ENCODE measurements at places on chromosomes 4 and X.

DNA sequence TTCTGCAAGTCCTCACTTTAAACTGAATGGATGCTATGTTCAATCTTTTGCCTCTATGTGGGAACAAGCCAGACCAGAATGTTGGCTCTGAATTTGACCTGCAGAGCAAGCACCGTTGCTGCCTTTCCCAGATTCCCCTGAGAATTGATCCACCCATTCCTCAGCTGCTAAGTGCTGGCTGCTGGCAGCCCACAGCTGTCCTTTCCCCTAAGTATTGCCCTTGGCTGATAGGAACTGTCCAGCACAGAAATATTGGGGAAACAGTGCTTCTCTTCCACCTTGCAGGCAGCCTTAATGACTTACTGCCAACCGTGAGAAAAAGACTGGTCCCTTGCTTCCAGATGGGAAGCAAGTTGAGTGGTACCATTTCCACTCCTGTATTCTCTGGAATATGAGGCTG lies 475.9 kb downstream of the PDHA2 start:
- H3K4me3 ChIP-seq: no peak overlapping the region
- no peaks in the 10 kb centered on the region for H3K27me3 ChIP-seq
- no peaks in the 10 kb centered on the region for H3K36me3 ChIP-seq
- H3K27ac ChIP-seq: no peak overlapping the region
- H3K4me1 ChIP-seq: no peaks in the 10 kb centered on the region
- no peak for DNase-seq

- H3K4me1 ChIP-seq: no peaks in the 10 kb centered on the region
- H3K4me3 ChIP-seq: no peak overlapping the region
- H3K27me3 ChIP-seq: no peaks in the 10 kb centered on the region
Observed at GRCh38 chr4:26763063-26763462, 97.6 kb upstream of the STIM2 start.

GRCh38 chrX:118522230-118522926 lies 26.8 kb downstream of the DOCK11 start:
- H3K27me3 ChIP-seq: no peaks in the 10 kb centered on the region
- H3K4me3 ChIP-seq: no peak overlapping the region
- no peak overlapping the region for H3K27ac ChIP-seq

DNA sequence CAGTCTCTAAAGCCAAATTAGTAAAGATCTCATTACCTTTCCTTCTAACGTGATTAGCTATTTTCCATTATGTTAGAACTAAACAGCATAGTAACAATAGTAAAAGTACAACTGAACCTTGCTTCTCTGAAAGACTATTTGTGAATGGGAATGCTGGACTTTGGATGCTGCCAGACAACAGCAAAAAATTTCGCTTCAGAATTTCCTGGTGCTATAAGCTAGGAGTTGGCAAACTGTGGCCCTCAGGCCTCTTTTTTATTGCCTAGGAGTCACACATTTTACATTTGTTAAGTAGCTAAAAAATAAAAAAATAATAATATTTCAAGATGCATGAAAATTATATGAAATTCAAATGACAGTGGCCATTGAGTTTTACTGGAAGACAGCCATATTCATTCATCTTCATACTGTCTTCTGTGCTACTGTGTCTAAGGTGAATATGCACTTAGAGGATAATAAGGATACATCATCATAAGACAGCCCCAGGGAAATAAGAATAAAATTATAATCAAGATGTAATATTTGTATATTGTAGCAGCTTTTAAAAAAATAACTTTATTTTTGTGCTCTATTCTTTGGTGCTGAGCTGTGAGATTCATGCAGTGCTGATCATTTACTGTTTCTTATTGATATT lies 34.6 kb downstream of the RASGEF1B start:
- no peaks in the 10 kb centered on the region for H3K27me3 ChIP-seq
- no peak overlapping the region for H3K27ac ChIP-seq
- no peak overlapping the region for H3K4me3 ChIP-seq
- no peaks in the 10 kb centered on the region for H3K36me3 ChIP-seq
- no peaks in the 10 kb centered on the region for H3K4me1 ChIP-seq
- DNase-seq: no peak

- no peak for DNase-seq
- H3K36me3 ChIP-seq: no peaks in the 10 kb centered on the region
- H3K27me3 ChIP-seq: no peaks in the 10 kb centered on the region
- H3K4me3 ChIP-seq: no peak overlapping the region
- H3K27ac ChIP-seq: no peak overlapping the region
- no peaks in the 10 kb centered on the region for H3K4me1 ChIP-seq
Observed at GRCh38 chr4:101294597-101294996, 52.7 kb downstream of the PPP3CA start.

- no peak overlapping the region for H3K27ac ChIP-seq
- no peak for DNase-seq
- no peak overlapping the region for H3K4me3 ChIP-seq
- H3K27me3 ChIP-seq: no peaks in the 10 kb centered on the region
- peaks cover 47% of the 10 kb centered on the region for H3K4me1 ChIP-seq
- H3K36me3 ChIP-seq: no peaks in the 10 kb centered on the region
Observed at GRCh38 chrX:9144701-9145241, 110.8 kb upstream of the FAM9B start.

- peaks cover 14% of the 10 kb centered on the region for H3K4me1 ChIP-seq
- no peak overlapping the region for H3K4me3 ChIP-seq
- DNase-seq: no peak
- no peak overlapping the region for H3K27ac ChIP-seq
- no peaks in the 10 kb centered on the region for H3K27me3 ChIP-seq
Observed at GRCh38 chr4:76233967-76234678, 17.4 kb upstream of the FAM47E start.
